Panc1 (cell line): ENCODE measurements at places on chromosomes 4 and X.

- no peak for DNase-seq
Observed at GRCh38 chrX:69138512-69138911, 26.7 kb downstream of the PJA1 start.

DNA sequence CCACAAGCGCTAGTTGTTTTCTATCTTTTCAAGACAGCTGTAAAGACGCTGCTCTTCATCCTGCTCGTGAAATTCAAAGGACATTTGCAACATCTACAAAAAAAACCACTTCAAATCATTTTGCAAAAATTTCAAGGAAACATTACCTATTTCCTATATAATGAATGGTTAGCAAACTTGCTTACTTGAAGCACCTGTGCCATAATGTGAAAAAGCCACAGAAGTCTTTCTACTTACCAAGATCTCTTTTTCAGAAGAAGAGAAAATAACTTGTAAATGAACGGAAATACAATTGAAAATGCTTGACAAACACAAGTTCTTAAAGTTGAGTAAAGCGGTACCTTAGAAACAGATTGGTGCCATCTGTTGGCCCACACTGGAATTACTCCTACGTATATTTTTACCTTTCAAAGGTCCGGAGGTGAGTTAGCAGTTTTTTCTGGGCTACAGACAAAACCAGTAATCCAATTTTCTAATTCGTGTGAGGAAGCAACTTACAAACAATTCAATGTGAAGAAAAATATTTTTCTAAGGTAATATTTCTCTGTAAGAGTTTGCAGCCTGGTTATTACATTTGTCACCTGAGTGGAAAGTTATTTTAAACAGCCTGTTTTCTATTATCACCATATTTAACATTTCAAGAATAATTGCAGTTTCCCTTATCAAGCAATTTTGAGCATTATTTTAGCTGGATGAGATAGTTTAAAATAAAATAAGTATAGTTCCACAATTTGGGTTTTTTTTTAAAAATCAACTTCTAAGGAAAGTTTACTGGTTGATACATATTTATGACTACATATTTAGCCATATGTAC, at the start of gene TLR6:
Gene TLR6, minus strand, starts transcription at position 294 of the 814 bp plus-strand sequence. CDS start 27,344 bp downstream, outside the sequence.
- DNase-seq, result peak; percentile 83

DNA sequence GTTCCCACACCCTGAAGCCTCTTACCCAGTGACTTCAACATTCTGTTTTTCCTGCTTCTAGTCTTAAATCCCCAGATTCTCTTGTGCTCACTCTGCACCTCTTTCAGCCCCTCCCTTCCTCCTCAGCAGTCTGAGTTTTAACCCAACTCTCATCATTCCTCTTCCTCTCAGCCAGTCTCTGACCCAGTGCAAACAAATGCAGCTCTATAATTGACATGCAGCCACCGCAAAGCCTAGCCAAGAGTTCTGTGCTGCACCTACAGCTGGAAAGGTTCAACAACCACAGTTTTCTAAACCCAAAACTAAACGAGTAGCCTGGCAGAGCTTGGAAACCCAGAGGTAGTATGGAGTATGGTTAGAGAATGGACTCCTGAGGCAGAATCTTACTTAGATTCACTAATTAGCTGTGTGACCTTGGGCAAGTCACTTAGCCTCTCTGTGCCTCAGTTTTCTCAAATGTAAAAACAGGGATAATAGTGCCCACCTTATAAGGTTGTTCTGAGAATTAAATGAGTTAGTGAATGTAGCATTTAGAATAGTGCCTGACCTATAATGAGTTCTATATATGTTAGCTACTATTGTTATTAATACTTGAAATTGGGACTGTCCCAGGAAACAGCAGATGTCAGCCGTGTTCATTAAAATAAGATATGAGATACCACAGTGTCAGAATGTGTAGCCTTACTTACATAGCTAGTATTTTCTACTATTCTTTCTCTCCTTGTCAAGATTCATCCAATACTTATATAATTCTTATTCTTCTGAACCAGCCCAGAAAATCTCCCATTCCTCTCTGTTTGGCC, 3.5 kb downstream of the TMEM154 start:
- no peak for DNase-seq

GRCh38 chrX:68895778-68896177, 67.0 kb downstream of the EFNB1 start:
- DNase-seq, result no peak

- no peak for DNase-seq
Observed at GRCh38 chrX:20913760-20914159, 460.5 kb upstream of the CNKSR2 start.

DNA sequence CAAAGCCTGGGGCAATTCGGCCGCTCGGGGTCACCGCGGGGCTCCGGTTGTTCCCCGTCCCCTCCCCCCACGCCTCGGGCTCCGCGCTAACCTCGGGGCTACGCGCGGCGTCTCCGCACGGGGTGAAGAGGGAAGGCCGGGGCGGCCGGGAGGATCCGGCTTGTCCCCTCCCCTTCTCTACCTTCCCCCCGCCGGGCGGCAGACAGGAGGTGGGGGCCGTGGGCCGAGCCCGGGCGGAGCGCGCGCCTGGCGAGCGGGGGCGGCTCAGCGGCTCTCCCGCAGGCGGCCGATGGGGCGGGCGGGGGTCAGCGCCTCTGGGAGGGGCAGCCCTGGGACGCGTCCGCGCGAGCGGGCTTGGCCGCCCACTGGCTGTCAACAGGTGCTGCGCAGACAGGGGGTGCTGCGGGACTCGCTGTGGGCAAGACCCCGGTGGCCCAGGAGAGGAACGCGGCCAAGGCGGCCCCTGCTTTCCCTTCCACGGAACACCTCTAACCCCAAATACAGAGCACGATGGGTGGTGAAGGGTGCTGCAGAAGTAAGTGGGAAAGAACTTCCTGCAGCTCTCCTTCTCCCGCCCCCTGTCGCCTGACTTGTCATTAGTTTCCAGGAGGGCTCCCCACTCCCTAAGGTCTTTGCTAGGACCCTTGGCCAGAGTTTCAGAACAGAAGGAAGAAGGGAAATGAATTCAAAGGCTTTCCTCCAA, at the start of gene PDGFC:
Gene PDGFC, minus strand, starts transcription at position 124 of the 703 bp plus-strand sequence. CDS start 896 bp downstream, outside the sequence.
- no peak for DNase-seq
